ENCODE measurements at places on chromosomes 12 and 14.

- DNase-seq: no peak
These were observed 381.1 kb downstream of the IPO8 start for GRCh38 chr12:30314506-30315100.

- no peak for DNase-seq
These were observed 13.3 kb downstream of the BDKRB1 start for GRCh38 chr14:96269359-96269710.

- no peak for DNase-seq
These were observed 4.2 kb upstream of the LGALS3 start for GRCh38 chr14:55124774-55125386.

GRCh38 chr12:71276541-71276940 lies 118.7 kb upstream of the TSPAN8 start:
- DNase-seq: no peak

- DNase-seq: no peak
These were observed 1.5 kb downstream of the KDM2B start for GRCh38 chr12:121579190-121579791.

- no peak for DNase-seq
These were observed 89.7 kb downstream of the TMTC1 start for GRCh38 chr12:29694002-29694401.

- no peak for DNase-seq
These were observed 11.6 kb downstream of the CKB start for GRCh38 chr14:103510724-103511693.

DNA sequence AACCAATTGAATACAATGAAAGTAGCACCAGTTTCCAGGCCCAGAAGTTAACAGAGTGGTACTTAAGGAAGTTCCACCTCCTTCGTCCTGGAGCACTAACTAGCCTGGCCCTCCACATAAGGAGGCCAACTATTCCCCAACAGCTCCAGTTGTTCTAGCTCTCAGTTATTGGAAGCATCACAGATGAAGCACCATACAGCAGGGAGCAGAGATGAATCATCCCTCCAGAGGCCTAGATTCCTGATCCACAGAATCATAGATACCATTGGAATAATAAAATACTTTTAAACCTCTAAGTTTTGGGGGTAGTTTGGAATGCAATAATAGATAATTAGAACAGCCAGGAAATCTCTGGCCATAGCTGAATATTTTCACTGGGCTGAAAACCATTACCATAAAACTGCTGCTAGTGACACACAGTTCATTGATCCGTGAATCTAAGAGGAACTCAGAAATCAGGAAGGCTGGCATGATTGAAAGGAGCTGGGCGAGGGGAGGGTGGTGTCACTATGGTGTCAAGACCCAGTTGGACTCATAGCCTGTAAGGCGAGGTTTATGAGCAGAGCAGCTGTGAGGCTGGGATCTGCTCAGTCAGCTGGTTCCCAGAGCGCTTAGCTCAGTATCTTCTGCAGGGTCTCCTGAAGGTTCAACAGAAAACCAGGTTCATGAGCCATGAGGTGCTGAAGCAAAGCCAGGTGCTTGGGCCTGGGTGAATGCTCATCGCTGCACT lies 371.4 kb upstream of the TMTC1 start:
- DNase-seq: peak; percentile 11

DNA sequence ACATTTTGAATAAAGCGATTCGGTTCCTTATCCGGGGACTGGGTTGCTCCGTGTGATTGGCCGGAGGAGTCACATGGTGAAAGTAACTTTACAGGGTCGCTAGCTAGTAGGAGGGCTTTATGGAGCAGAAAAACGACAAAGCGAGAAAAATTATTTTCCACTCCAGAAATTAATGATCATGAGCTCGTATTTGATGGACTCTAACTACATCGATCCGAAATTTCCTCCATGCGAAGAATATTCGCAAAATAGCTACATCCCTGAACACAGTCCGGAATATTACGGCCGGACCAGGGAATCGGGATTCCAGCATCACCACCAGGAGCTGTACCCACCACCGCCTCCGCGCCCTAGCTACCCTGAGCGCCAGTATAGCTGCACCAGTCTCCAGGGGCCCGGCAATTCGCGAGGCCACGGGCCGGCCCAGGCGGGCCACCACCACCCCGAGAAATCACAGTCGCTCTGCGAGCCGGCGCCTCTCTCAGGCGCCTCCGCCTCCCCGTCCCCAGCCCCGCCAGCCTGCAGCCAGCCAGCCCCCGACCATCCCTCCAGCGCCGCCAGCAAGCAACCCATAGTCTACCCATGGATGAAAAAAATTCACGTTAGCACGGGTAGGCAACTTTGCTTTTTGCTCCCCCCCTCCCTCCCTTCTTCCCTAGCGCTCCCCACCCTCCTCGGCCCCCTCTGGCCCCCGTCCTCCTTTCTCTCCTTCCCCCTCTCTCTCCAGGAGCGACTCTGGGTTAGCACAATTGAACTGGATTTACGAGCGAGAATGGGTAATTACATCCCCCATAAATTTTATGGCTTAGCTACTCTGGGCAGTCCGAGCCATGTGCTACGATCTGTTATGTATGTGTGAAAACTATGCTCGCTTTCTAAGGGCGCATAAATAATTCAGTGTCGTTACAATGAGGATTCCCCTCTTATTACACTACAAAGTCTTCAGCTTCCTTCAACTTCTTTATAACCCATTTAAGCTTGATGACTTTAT lies at the start of gene HOXC4:
HOXC4 (plus strand) TSS at position 85 of the 991 bp plus-strand sequence; CDS start at position 173, 88 bp downstream.
- no peak for DNase-seq

DNA sequence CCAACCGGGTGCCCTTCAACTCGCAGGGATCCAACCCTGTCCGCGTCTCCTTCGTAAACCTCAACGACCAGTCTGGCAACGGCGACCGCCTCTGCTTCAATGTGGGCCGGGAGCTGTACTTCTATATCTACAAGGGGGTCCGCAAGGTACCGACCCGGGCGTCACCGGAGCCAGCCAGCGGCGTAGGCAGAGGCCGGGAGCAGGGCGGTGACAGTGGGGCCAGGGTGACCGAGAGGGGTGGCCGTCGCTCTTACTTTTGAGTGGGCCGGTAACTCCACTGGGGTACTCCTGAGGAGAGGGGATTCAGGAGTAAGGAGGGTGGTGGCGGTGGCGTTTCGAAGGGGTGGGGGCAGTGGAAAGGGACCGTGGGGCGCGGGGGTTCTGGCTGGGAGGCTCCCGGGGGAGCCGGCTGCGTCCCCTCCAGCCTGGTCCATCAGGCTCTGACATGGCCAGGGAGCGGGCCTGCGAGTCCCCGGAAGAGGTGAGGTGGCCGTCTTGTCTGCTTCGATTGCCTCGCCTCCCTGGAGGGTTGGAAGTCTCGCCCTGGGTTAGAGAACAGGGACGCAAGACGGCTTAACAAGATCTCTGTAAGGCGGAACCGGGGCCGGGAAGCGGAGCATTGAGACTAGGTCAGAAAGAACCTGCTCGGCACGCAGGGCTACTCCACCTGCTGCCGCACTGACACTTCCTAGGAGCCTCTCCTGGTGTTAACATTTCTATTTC lies 491 bp downstream of the WDR20 start:
- no peak for DNase-seq

- DNase-seq: no peak
These were observed 32.3 kb downstream of the DRAM1 start for GRCh38 chr12:101909646-101910045.

GRCh38 chr14:68137704-68138619 lies 318.4 kb downstream of the RAD51B start:
- peak; percentile 94 for DNase-seq

GRCh38 chr14:69703047-69704039 lies 63.6 kb upstream of the SRSF5 start:
- DNase-seq: no peak

GRCh38 chr12:41228066-41228820 lies 40.1 kb downstream of the PDZRN4 start:
- no peak for DNase-seq

GRCh38 chr12:67453191-67453590 lies 184.0 kb downstream of the CAND1 start:
- no peak for DNase-seq

GRCh38 chr14:91113829-91114078 lies at the start of gene DGLUCY:
TSS of gene DGLUCY (plus strand) at chr14:91114073. CDS start at chr14:91160295, 46,222 bp downstream.
- no peak for DNase-seq

DNA sequence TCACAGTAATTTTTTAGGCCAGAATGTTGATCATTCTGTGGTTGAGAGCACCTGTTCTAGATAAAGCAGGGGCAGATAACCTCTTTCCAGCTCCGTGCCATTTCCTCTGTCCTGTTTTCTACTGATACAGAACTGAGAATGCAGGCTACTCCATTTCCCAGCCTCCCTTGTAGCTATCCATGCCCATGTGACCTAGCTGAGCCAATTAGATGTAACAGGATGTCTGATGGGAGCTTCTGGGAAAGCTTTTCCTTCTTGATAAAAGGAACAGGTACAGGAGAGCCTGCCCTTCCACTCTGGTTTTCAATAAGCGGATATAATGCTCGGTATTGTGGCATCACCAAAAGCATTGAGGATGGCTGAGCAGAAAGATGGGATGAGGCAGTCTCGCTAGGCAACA lies 54.2 kb downstream of the LRRC74A start:
- no peak for DNase-seq

- no peak for DNase-seq
These were observed 127.8 kb downstream of the GCH1 start for GRCh38 chr14:54774824-54775223.

DNA sequence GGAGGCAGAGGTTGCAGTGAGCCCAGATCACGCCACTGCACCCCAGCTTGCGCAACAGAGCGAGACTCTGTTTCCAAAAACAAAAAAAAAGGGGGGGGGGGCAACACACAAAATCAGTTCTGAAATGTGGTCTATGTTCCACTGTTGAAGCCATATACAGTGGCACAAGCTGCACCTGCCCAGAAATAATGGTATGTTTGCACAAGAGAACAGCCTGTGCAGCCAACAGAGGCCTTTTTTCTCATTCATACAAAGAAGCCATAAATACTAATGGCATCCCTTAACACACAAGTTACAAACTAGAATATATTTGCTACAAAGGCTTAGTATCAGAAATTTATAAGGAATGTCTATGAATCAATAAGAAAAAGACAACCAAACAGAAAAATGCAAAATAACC lies 37.1 kb downstream of the ITPR2 start:
- DNase-seq: no peak

DNA sequence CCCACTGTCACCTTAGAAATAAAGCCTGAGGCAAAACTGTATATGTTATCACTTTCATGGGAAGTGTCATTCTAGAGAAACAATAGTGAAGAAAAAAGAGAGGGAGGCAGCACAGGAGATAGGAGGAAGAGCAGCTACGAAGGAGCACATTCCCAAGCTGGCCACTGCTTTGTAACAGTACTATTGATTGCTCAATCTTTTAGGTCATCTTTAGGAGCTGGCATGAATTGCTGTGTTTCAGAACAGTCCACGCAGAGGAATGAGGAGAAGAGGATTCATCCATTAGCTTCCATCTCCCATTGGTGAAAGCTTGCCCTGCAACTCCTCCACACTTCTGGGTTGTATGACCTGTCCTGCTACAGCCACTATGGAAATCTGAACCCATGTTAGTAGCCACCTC lies 372.5 kb upstream of the DDHD1 start:
- no peak for DNase-seq

- DNase-seq: no peak
These were observed 8.0 kb downstream of the CCDC59 start for GRCh38 chr12:82350161-82350560.

- DNase-seq: no peak
These were observed 1168.4 kb downstream of the AACS start for GRCh38 chr12:126233625-126234024.

- no peak for DNase-seq
These were observed 5.1 kb downstream of the ARHGDIB start for GRCh38 chr12:14956024-14956891.

GRCh38 chr14:35336494-35337268 lies 44.5 kb downstream of the PSMA6 start:
- no peak for DNase-seq

DNA sequence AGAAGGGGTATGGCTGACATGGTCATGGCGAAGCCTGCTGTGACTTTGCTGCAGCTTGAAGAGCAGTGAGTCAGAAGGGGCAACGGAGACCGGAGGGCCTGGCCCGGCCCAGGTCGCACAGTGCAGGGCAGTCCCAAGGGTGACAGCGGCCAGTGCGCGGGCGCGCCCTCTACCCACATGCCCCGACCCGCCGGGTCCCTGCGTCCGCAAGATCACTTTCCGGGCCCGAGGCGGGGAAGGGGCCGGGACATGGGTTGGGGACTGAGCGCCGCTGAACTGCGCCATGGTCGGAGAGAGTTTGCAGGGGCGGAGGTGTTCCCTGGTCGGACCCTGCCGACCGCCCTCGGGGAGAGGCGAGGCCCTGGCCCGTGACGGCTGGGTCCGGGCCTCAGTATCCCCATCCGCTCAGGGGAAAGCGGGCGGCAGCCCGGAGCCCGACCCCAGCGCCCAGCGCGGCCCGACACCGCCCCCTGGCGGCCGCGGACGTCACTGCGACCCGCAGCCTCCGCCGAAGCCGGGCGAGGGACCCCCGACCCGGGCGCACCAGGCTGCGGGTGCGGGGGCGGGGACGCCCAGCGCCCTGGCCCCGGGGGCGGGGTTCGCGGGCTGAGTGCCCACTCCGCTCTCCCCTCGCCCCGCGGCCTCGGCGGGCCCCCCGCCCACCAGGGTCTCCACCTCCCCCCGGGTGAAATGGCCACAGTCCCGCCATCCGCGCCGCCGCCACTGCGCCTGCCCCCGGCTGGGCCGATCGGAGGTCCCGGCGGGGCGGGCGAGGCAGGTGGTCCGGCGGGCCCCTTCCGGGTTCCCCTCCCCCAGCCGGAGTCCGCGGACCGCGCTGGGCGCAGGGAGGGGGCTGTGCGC lies 7.2 kb upstream of the ANKRD9 start:
- no peak for DNase-seq

DNA sequence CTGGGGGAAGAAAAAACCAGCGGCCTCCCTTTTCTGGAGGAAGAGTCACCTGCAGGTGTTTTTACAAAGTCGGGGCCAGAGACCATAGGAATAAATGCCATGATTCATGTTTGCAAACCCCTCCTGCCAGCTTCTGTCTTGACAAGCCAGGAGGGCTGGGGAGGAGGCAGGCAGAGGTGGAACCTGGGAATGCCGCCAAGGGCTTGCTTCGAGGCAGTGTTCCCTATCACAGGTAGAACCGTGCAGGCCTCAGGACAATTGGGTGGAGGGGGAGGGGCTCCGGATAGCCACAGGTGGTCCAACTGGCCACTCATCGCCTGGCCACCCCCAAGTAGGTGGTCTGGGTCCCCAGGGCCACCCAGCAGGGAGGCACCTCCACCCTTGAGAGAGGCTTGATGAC lies 14.2 kb upstream of the DLK1 start:
- no peak for DNase-seq

DNA sequence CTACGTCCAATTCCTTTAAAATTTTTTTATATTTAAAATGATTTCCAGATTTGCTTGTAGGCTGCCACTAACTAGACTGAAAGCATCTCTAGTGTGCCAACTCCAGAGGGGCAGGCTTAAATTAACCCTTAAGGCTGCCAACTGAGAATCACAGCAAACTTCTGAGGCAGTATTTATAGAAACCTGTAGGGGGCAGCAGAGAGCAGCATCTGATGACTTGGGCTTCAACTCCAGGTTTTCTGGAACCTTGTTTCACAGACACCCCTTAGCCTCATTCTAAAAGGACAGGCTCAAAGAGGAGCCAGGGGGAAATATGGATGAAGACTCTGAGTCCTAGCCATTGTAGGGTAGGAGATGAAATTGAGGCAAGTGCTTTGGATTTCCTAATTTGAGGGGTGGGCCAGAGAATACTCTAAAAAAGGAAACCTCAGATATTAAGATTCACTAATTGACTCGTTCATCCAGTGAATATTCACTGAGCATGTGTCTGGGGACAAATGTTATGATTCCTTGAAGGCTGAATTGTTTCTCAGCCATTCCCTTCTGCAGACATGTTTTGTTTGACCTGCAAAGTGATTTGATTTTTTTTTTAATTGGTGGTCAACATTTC lies 63.3 kb upstream of the HSPB8 start:
- DNase-seq: no peak
